ENCODE measurements at places on chromosomes 6 and 20.

GRCh38 chr6:75384116-75384515, 99.5 kb upstream of the TMEM30A start:
- DNase-seq, result no peak

- DNase-seq, result no peak
Measured at GRCh38 chr6:13450628-13451027, 36.8 kb downstream of the GFOD1 start.

- DNase-seq, result no peak
Measured at GRCh38 chr6:33789550-33789895, 593 bp upstream of the LEMD2 start.

GRCh38 chr6:146029573-146030184, 817 bp downstream of the GRM1 start:
- no peak for DNase-seq

DNA sequence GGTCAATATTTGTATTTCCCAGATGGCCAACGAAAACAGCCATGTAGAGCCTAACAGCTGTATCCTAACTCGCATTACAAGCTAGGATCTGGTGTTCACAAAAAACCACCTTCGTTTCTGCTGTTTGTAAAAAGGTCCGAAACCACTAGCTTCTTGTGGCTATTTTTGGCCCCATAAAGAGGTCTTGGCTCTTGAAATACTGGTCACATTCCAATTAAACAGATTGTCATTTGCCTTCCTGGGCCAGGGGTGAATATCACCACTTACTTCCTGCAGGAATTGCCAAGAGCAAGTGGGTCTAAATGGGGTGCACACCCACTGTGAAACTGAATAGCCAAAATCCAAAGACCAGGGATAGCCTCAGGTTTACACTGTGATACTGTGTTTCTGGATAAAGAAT, 48.2 kb downstream of the TSHZ2 start:
- no peak for DNase-seq

DNA sequence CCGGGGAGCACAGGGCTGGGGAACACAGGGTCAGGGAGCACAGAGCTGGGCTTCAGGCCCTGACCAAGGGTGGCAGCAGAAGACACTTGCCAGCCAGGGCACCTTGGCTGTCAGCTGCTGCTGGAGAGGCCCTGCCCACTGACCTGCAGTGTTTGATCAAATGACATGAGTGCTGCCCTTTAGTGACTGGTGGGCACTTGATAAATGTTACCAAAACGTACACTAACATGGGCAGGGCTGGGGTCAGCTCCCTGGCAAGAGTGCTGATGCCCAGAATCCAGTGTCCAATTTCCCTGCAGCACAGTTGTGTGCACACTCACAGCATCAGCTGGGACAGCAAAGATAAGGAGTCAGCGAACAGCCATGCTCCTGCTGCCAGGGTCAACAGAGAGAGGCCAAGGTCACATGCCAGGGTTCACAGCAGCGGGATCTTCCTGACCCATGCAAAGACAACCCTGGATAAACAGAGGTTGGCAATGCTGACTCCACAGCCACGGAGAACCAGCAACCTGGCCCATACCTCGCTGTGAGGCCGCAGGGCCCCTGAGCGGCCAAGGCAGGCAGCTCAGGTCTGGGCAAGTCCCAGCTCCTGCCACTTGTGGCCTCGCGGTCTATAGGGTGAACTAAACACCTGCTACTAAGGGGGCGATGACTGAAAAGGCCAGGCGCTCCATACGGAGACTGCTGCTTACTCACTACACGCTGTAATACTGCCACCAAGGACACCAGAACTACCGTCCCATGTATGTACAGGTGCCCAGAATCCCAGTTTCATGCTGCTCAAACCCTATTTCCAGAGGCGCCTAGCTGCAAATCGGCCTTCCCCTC, 46.3 kb downstream of the NINL start:
- no peak for DNase-seq

GRCh38 chr6:150535151-150535804, 64.4 kb upstream of the PLEKHG1 start:
- DNase-seq, result no peak

GRCh38 chr6:13412639-13413465, 74.5 kb downstream of the GFOD1 start:
- no peak for DNase-seq

- DNase-seq, result no peak
Measured at GRCh38 chr6:117986396-117986795, 79.3 kb downstream of the SLC35F1 start.

- DNase-seq, result no peak
Measured at GRCh38 chr6:56357616-56358373, 110.4 kb upstream of the COL21A1 start.

GRCh38 chr6:27770724-27771123, 141.5 kb downstream of the OR2B2 start:
- DNase-seq, result no peak

Measured in activated naive CD4-positive, alpha-beta T cell treated with anti-CD3 and anti-CD28 coated beads, Interleukin-2, amount 50 U/mL, for 16 hours (primary cell).